Pons (tissue), 1 donor: ENCODE measurements at places on chromosomes 2 and 18.
A peak's percentile ranks its signal among the peaks of the same experiment; 100 is the strongest.

DNA sequence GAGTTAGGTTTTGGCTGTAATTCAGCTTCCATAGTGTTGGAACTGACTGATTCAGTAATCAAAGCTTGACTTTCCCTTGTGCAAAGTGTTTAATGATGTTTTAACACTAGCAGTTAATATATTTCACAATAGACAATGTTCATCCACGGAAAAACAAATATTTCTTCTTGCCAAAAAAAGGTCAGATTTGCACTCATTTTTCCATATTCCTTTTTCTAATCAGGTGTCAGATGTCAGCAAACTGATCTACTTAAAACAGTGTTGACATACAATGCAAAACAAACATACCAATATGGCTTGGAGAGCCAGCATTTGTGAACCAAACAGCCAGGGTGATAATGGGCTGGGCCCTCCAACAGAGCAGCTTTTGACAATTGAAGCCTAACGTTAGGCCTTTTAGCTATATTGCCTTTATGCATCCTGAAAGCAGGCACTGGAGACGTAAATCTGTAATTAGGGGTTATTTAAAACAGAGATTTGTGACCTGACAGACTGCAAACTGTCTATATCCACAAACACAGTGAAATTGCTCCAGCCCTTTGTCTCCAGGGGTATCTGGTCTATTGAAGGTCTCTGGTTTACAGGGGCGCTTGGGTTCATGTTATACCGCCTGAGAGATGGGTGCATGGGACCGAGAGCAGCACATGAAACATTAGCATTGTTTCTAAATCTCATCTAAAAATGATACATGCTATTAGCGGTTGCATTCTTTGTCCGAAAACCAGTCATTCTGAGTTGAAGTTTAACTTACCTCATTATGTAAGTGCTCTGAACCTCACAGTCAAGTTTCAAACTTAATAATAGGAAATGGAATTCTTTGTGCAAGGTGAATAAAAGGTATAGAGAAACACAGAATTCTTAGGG is 7.1 kb upstream of the CDCA7 start:
- no peak for DNase-seq

GRCh38 chr2:15693926-15694588 is 102.4 kb downstream of the DDX1 start:
- no peak for DNase-seq

DNA sequence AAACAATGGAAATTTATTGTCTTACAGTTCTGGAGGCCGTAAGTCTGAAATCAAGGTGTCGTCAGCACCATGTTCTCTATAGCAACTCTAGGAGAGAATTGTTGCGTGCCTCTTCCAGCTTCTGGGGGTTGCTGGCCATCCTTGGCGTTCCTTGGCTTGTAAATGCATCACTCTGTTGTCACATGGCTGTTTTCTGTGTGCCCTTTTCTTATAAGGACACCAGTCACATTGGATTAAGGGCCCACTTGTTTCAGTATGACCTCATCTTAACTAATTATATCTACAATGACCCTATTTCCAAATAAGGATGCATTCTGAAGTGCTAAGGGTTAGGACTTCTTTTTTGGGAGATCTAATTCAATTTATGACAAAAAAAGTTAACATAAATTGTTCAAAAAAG is 1.4 kb upstream of the PLEK start:
- no peak for DNase-seq

DNA sequence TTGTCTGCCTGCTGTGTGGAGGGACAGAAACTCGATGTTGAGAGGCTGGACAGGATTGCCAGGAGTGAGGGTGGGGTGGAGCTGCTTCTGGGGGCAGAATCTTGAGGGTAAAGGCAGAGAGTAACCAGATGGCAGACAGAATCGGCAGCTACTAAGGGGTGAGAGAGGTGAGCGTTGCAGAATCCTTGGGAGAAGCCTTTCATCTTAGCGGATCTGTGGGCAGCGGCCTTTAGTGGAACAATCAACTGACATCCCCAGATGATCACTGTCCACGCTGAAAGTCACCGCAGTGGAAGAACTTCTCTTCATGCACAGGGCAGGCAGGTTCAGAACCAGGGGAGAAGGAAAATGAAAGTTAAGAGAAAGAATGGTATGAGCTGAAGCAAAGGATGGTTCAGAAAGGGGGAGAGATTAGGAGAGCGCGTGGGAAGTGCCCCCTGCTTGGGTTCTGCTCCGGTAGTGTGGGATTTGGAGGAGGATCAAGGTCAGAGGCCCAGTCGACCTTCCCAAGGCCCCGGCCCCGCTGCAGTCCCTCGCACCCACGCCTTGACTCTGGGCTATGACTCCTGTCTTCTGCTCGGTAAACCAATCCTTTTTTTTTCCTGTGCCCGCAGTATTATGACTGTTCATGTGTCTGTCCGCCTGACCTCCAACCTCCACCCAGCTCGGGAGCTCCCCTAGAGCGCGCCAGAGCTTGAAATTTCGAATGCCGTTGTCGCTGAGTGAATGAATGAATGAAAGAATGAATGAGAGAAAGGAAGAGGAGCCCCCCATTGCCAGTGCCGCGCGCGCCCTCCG is 584 bp downstream of the BOLA3 start:
- peak; percentile 19 for DNase-seq

DNA sequence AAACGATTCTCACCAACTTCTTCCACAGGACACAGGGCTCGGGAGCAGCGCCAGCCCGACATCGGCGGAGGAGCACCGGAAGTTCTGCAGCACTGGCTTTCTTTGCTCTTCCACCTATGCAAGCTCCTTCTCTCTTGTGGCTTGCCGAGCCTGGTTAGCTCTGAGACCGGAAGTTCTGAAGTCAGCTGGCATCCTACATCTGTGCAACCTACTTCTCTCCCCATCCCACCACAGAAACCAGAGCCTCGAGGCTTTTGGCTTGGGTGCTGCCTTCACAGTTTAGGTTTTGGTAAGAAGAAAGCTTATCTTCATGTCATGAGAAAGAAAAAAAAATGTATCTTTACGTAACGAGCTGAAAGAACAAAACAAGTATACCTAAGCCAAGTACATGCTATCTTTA is 111.7 kb downstream of the ANKRD44 start:
- DNase-seq = peak; percentile 83

DNA sequence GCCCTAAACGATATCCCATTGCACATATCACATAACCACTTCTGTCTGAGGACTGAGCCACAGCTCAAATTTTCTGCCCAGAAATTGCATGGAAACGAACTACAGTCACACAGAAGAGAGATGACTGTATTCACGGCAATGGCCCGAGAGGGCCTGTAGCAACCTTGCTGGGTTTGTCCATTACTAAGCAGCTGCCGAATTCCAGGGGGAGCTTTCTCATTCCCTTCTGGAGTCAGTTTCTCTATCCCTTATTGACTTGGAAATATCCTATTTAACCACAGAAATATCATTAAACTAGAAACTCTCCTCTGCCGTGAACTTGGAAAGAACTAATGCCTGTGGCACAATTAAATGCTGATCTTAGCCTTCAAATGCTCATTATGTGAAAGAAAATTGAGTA is 183.9 kb downstream of the DNER start:
- DNase-seq = no peak

DNA sequence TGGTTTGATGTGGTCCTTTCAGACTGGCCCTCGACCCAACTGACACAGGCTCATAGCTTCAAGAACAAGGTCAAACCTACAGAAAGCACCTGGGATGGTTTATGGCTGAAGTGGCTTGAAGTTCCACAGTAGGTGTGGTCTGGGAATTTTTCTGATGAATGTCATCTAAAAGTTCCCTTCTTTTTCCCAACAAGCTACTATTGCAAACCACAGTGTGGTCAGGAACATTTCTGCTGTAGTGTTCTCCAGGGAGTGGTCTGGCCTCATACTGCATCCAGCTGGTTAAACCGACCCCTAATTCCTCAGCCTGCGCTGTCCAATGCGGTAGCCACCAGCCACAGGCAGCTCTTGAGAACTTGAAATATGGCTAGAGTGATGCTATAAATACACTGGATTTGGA is 92.7 kb downstream of the FAM124B start:
- no peak for DNase-seq

DNA sequence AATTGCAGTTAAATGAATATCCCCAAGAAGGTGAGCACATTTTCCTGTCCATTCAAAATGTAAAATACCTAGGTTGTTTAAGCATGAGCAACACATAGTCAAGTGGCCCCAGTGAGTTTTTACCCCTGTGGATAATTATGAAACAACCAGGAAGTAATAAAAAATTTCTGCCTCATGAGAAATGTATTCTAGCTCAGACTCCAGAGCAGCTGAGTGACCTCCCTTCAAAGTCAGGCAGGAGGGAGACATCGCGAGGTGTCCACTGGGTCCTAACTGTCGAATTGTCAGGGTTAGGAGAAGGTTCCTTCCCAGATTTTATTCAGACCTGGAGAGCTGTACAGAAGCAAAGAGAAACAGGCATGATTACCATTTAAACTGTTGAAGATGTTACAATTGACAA is 416.6 kb upstream of the SMIM21 start:
- DNase-seq = no peak

DNA sequence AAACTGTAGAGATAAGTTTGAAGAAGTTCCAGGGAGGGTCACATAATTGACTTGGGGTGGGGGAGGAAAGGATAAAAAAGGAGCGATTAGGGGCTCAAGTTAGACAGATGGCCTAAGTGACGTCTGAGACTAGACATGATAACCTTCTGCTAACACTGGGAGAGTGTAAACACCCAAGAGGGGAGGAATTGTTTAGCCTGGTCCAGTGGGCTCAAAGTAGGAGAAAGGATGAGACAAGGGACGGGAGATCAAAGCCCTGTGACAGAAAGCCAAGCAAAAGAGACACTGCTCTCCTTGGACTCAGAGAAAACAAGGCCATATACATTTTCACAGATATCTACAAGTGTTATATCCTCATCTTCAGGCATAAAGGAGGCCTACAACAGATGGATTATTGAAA is 45.5 kb upstream of the IHH start:
- DNase-seq = no peak

GRCh38 chr2:218009231-218009630 is 6.4 kb upstream of the TNS1 start:
- no peak for DNase-seq

DNA sequence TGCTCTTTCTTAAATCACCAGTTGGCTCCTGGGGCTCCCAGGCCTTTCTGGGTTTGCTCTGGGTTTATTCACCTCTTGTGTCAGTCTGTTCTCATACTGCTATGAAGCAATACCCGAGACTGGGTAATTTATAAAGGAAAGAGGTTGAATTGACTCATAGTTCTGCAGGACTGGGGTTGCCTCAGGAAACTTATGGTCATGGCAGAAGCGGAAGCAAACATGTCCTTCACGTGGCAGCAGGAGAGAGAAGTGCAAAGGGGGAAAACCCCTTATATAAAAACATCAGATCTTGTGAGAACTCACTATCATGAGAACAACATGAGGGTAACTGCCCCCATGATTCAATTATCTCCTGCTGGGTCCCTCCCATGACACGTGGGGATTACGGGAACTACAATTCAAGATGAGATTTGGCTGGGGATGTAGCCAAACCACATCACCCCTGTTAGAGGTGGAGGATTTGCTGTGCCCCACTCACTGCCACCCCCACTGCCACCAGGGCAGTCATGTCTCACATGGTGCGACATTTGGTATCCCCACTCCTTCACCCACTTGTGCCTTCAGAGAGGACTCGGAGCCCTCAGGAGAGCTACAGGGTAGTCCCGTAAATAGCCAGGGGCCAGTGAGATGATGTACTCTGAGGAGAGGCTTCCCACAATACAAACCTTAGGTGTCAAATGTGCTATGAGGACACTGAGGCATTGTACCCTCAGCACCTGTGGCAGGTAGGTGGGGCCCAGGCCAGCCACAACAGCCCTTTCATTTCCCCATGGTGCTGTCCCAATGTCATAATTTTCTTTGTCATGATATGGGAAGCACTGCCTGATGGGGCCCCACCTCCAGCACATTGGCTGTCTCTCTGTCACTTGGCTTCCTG is 35.7 kb downstream of the CDC42EP3 start:
- DNase-seq = peak; percentile 85

- DNase-seq = no peak
Observed at GRCh38 chr2:62732262-62732777, 26.8 kb downstream of the EHBP1 start.

DNA sequence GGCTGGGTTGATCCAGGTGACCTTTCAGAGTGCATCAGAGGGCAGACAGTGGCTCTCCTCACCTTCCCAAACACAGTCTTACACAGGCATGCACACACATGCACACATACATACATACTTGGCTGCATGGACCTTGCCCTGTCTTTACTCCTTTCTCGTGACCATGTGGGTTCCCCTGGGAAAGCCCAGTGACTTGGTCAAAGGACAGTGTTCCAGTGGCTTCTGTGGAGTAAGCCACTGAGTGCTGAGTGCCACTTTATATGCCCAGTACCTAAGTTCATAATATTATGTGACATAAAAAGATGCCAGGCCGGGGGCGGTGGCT is 249.4 kb downstream of the MYCN start:
- DNase-seq = no peak

GRCh38 chr2:102194609-102195268 is 7.9 kb downstream of the IL1RL2 start:
- DNase-seq = no peak

GRCh38 chr2:41707790-41708451 is 339.9 kb upstream of the PKDCC start:
- no peak for DNase-seq

- DNase-seq = peak; percentile 64
Observed at GRCh38 chr2:235027558-235028214, 75.9 kb downstream of the SH3BP4 start.

GRCh38 chr2:64562148-64562784 is 38.1 kb downstream of the AFTPH start:
- no peak for DNase-seq

DNA sequence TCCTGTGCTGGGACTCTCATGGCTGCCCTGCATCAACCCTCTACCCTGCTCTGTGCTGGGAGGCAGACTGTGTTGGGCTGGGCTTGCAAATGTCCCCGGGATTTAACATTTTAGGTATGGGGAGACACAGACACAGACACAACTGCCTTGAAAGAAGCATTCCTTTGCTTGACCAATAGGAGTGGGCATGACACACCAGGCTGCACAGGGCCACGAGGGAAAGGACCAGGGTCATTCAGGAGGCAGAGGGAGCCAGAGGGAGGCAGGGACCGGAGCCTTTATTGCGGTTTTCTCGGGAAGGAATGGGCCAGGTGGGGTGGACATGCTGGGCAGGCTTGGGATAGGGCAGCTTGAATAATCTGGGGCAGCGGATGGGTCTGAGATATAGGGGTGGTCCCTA is 238.7 kb upstream of the COPS8 start:
- no peak for DNase-seq

GRCh38 chr18:48098007-48098406 is 167.5 kb upstream of the SMAD2 start:
- no peak for DNase-seq

DNA sequence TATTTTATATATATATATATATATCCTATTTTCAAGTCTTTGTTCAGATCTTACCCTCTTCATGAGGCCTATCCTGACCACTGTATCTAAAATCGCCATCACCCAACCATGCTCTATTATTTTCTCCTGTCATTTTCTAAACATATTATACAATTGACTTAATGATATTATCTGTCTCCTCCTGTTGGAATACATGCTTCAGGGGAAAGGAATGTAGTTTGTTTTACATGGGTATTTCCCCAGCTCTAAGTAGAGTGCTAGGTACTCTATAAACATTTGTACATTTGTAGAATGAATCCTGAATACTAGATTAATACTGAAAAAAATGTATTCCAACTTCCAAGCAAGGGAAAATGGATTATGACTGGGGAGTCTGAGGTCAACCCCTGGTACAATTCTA is 26.2 kb downstream of the TTC21B start:
- no peak for DNase-seq

GRCh38 chr2:88896971-88897370 is 205.5 kb downstream of the RPIA start:
- no peak for DNase-seq
